ENCODE measurements at places on chromosomes 2 and 18.

GRCh38 chr2:50438259-50438658 is 593.7 kb downstream of the NRXN1 start:
- DNase-seq = no peak

DNA sequence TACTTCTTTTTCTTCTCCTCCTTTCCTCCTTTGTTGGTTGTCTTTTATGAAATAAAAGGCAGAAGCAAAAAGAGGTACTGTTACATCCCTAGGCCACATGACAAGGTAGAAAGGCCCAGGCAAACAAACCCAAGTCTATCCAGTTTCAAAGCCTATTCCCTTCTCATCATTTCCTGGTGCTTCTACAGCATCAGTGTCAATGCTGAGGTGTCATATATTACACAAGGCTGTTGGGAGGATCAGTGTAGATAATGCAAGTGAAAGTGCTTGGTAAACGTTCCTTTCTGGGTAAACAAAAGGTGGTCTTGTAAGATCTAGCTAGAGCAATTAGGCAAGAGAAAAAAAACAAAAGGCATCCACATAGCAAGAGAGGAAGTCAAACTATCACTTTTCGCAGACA is 64.9 kb downstream of the EVA1A start:
- DNase-seq = no peak

- DNase-seq = no peak
Measured at GRCh38 chr18:74163019-74163660, 14.8 kb downstream of the TIMM21 start.

DNA sequence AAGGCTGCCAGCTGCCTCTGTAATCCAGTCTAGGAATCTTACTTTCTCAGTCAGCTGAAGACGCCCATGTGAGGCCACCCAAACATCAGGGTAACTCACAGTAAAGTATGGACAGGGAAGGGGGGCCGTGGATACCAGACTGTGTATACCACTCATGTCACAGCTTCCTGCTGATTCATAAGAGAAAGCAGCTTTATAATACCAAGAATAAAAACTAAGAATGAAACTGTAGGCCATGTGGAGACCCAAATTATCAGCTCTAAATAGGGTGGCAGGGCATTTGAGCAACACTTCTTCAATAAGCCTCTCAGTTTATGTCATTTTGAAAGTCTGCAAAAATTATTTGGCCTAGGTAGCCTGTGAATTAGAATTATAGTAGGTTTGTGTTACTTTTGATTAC is 115.0 kb upstream of the CDCA7 start:
- DNase-seq = no peak

- no peak for DNase-seq
Measured at GRCh38 chr2:10449838-10450691, 1.9 kb upstream of the ODC1 start.

- no peak for DNase-seq
Measured at GRCh38 chr2:40108851-40109250, 329.8 kb upstream of the THUMPD2 start.

- no peak for DNase-seq
Measured at GRCh38 chr18:9578306-9578705, 36.1 kb downstream of the PPP4R1 start.

DNA sequence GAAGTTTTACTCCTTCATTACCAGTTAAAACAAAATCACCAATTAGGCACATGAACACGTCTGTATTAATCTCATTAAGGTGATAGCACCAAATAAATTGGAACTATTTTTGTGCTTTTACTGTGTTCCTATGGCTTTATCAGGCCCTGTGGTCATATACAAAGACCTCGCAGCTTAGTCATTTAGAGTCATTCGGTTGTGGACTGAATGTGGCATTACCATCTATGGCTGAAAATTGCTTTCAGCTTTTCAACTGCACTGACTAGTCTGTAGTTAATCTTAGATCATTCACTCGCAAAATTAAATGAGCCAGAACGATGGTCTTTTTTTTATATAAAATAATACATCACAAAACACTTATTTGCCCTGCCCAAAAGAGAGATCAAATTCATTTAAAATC is 601.7 kb downstream of the NR4A2 start:
- DNase-seq = no peak

DNA sequence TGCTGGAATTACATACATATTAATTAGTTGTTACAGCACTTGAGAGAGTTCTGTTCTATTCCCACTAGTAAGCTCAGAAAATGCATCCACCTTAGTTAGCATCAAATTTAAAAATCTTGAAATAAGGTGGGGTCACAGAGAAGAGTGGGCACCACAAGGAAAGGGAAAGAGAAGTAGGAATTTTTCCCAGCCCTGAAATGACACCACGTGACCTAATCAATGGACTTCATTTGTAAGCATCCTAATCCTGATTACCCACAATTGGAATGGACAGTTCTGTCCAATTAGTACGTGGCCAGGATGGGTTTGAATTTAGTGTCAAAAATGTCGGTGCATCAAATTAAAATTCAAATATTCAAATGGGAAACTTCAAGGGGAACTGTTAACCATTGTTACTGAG is 186.8 kb downstream of the FIGN start:
- DNase-seq = no peak

GRCh38 chr2:10957391-10957790 is 45.7 kb downstream of the KCNF1 start:
- no peak for DNase-seq

DNA sequence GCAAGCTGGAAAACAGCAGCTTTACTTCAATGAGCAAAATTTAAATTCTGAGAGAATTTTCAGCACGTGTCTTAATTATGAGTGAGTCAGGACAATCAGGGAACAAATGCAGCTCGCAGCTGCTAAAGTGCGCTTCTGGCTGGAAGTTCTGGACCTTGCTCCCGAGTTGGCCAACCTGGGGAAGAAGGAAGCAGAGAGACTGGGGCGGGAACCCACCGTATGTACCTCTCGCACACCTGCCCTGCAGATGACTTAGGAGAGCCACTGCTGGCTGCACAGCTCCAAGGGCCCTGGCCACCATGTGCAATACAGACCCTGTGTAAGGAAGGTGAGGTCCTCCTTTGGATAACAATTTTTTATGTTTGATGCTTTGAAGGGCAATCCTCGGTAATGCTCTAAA is 42.4 kb downstream of the REEP1 start:
- DNase-seq = no peak

DNA sequence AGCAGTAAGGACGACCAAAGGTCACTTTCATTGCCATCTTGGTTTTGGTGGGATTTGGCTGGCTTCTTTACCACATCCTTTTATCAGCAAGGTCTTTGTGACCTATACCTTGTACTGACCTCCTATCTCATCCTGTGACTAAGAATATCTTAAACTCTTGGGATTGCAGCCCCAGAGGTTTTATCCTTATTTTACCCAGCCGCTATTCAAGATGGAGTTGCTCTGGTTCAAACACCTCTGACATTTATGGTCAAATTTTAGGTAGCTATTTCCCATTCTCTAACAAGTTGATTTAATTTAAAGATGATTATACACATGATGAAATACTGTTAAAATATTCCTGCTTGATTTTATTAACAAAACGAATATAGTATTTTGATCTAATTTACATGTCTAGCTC is 326.1 kb downstream of the ARHGAP15 start:
- no peak for DNase-seq

- DNase-seq = no peak
Measured at GRCh38 chr18:2961821-2962220, 51.1 kb downstream of the LPIN2 start.

DNA sequence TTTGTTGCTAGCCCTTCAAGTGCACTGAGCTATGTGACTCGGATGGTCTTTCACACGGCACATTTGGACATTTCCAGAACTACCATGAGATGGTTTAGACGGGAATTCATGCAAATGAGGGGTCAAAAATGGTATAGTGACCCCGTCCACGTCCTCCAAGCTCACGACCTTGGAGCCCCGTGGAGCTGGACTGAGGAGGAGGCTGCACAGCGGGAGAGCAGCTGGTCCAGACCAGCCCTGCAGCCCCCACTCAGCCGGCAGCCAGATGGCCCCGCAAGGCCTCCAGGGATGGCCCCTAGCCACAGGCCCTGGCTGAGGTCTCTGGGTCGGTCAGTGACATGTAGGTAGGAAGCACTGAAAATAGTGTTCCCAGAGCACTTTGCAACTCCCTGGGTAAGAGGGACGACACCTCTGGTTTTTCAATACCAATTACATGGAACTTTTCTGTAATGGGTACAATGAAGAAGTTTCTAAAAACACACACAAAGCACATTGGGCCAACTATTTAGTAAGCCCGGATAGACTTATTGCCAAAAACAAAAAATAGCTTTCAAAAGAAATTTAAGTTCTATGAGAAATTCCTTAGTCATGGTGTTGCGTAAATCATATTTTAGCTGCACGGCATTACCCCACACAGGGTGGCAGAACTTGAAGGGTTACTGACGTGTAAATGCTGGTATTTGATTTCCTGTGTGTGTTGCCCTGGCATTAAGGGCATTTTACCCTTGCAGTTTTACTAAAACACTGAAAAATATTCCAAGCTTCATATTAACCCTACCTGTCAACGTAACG is 88.8 kb downstream of the EPAS1 start:
- no peak for DNase-seq

- no peak for DNase-seq
Measured at GRCh38 chr2:43542285-43542933, 53.4 kb downstream of the THADA start.

GRCh38 chr18:48946329-48946835 is 4.4 kb downstream of the SMAD7 start:
- DNase-seq = no peak

- DNase-seq = no peak
Measured at GRCh38 chr2:43612944-43613343, 17.1 kb upstream of the THADA start.

- DNase-seq = no peak
Measured at GRCh38 chr2:112724591-112725525, 4.0 kb downstream of the NT5DC4 start.

GRCh38 chr2:128357506-128358370 is 39.1 kb upstream of the HS6ST1 start:
- DNase-seq = no peak

GRCh38 chr2:127411653-127412369 is 6.4 kb upstream of the PROC start:
- no peak for DNase-seq

GRCh38 chr2:240164586-240164985 is 24.1 kb upstream of the OTOS start:
- no peak for DNase-seq

GRCh38 chr18:58934356-58934755 is 69.7 kb downstream of the ZNF532 start:
- DNase-seq = no peak

DNA sequence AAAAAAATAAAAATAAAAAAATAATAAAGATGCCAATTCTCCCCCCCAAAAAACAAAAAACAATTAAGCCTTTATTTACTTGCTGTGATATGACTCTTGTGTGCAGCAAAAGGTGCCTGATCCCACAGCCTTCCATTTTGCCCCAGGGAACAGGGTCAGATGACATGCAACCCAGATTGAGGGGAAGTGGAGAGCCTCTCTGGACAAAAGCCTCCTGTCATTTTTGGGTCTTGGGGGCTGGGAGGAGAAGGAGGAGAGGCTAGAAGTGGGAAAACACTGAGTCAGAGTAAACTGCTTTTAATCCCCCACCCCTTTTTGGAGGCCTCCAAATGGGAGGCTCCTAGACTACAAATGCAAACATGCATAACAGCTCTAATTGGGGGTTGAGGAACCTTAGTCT is 46.6 kb upstream of the SCG2 start:
- no peak for DNase-seq

DNA sequence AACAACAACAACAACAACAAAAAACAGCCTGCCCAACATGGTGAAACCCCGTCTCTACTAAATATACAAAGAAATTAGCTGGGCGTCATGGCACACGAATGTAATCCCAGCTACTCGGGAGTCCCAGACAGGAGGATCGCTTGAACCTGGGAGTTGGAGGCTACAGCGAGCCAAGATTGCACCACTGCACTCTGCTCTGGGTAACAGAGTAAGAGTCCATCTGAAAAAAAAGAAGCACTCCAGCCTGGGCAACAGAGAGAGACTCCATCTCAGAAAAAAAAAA is 344.1 kb upstream of the PLGLB2 start:
- no peak for DNase-seq

GRCh38 chr2:201151127-201151981 is 31.6 kb upstream of the CASP10 start:
- DNase-seq = no peak

- no peak for DNase-seq
Measured at GRCh38 chr2:236167297-236168109, 683 bp downstream of the GBX2 start.

GRCh38 chr2:239261356-239261755 is 139.5 kb downstream of the HDAC4 start:
- DNase-seq = no peak

DNA sequence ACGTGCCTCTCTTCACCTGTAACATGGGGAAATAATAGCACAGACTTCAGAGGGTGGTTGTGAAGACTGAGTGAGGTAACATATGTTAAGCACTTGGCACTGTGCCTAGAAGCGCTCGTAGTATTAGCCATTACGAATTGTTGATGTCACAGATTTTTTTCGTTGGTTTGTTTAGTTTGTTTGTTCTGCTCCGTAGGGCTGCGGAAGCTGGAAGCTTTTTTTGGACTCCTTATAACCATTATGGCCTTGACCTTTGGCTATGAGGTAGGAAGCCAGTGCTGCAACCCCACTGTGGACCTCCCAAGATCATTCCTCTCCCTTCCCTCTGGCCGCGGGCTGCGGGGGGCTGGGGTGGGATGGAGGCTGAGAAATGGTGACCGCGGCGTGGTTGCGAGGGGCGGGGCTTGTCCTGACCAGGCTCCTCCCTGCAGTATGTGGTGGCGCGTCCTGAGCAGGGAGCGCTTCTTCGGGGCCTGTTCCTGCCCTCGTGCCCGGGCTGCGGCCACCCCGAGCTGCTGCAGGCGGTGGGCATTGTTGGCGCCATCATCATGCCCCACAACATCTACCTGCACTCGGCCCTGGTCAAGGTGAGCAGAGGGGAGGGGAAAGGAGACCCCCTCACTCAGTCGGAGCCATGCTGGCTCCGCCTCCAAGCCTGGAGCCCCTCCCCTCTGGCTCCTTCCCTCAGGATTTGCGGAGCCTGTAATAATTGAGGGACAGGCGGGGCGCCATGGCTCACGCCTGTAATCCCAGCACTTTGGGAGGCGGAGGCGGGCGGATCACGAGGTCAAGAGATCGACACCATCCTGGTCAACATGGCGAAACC is 5.5 kb downstream of the SLC11A1 start:
- DNase-seq = no peak

GRCh38 chr2:59779571-59779970 is 773.9 kb downstream of the BCL11A start:
- no peak for DNase-seq

- DNase-seq = no peak
Measured at GRCh38 chr2:119826370-119826961, 66.7 kb downstream of the PTPN4 start.

- DNase-seq = no peak
Measured at GRCh38 chr2:83191316-83191715, 1267.8 kb downstream of the SUCLG1 start.
